ENCODE measurements at places on chromosomes 16 and 17.

- no peak for DNase-seq
Measured at GRCh38 chr17:38943607-38944006, 18.2 kb downstream of the LASP1NB start.

DNA sequence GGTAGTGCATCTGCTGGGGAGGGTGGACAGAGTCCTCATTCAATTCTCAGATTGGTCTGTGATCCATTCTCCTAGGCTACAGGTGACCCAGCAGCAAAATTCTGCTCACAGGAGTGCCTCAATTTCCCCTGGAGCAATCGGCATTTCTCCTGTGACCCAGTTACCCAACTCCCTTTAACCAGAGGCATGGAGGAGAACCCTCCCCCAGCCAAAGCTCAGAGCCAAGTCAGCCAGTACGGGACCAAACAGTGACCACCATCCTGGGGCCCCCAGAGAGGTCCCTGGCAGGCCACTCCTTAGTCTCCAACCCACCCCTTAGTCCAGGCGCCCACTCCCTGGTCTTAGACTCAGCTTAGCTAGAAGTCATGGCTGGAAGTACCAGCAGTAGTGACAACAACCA, 75.6 kb downstream of the DYNLRB2 start:
- no peak for DNase-seq

GRCh38 chr17:57866723-57867122, 16.9 kb upstream of the MRPS23 start:
- no peak for DNase-seq

DNA sequence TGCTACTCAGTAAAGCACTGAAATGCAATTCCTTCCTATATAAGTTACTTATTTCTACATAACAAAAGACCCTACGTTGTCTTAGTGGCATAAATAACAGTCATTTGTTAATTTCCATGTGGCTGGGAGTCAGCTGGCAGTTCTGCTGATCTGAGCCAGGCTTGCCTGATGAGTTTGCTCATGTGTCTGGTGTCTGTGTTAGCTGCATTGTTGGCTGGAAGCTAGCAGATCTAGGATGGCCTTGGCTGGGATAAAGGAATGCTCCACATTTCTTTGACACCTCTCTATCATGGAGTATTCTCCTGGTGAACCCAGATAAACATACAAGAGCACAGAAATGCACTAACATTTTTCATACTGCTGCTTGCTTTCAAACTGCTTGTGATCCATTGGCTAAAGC, 264.4 kb upstream of the MON1B start:
- no peak for DNase-seq

DNA sequence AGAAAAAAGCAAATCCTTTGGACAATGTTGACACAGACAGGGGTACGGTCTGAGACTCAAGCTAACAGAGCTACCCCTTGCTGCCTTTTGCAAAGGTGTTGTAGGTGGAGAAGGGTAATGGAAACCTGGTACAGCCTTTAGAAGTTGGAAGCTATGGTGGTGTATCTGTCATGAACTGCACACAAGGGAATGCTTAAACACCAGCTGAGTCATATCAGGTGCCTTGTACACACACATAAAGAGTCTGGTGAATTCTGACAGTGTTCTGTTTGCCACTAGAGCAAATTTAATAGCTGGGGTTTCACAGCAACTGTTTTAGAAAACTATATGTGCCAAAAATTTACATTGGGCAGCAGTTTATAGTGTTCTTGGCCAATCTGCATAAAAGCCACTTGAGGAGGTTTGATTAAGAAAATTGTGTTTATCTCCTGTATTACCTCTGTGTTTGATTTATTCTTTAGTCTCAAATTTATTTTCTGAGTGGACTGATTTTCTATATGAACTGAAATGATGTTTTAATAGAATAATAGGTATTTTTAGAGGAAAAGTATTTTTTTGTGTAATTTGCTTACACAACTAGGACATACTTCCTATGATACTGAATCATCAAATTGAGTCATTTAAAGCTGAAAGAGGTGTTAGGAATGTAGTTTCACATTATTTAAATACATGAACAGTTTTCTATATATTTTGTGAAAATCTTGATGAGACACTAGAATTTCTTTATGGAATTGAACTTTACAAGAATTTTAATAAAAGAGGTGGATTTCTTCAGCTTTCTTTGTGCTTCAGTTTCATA, 136.9 kb downstream of the MAP2K6 start:
- no peak for DNase-seq

- no peak for DNase-seq
Measured at GRCh38 chr17:79685121-79685520, 45.6 kb upstream of the ENPP7 start.

Measured in NCI-H524 (cell line).